SW 1271 (cell line): ENCODE measurements at places on chromosomes 5 and 9.

DNA sequence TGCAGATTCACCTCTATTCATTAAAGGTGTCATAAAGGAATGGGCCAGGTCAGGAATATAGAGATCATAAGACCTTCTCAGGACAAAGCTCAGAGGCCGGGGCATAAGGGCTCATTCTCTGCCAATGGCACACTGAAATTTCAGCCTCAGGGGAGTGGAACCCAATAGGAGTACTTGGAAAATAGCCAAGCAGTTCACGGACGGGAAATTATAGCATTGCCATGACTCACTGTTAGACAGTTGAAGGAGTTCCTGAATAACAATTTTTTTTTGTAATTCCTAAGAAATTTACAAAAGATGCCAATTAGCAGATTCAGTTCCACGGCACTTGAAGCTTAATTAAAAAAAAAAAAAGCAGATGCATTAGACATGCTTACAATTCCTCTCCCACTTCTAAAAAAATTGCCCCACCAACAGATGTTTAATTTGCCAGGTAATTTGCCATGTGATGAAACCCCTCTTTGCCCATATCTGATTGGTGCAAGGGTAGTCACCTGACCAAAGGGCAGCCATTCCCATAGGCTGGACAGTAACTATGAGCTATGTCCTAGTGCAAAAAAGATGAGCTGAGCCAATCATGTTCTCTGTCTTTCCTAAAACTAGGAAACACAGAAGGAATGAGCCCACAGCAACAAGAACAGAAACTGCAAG lies 58.6 kb downstream of the PTCD2 start:
- peak; percentile 32 for DNase-seq

GRCh38 chr9:14520341-14520740 lies 172.9 kb downstream of the ZDHHC21 start:
- DNase-seq, result no peak

GRCh38 chr5:66616520-66617225 lies 20.5 kb downstream of the MAST4 start:
- DNase-seq, result no peak

DNA sequence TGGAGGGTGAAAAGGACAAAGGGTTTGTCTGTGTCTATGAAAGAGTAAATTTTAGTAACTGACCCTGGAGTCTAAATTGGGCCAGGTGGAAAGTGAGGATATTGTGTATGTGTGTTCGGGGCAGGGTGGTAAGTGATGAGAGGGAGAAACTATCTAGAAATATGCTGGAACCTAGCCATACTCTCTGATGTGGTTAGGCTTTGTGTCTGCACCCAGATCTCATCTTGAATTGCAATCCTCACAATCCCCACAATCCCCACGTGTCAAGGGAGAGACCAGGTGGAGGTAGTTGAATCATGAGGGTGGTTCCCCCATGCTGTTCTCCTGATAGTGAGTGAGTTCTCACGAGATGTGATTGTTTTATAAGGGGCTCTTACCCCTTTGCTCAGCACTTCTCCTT lies 60.6 kb downstream of the COMMD10 start:
- no peak for DNase-seq

DNA sequence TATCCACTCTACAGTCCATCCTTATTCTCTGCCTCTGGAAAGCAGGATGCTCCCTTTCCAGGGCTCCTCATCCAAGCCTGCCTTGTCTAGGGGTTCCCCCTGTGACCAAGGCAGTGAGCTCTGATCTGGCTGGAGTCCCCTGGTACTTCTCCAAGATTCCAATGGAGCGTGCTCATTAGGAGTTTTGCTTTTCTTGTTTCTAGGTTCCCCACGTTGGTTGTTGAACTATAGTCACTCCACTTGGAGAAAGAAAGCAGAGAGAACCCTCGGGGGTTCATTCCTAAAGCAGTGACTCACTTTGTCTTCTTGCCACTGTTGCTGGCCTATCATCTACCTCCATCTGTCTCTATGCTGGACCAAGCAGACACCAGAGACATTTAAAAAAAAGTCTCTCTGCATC lies 192.6 kb downstream of the TLE4 start:
- no peak for DNase-seq

GRCh38 chr5:73388740-73389139 lies 59.8 kb downstream of the FOXD1 start:
- DNase-seq, result no peak

- DNase-seq, result no peak
Observed at GRCh38 chr5:33329891-33330290, 110.9 kb upstream of the TARS1 start.

- DNase-seq, result no peak
Observed at GRCh38 chr5:6727231-6727630, 14.0 kb downstream of the TENT4A start.

DNA sequence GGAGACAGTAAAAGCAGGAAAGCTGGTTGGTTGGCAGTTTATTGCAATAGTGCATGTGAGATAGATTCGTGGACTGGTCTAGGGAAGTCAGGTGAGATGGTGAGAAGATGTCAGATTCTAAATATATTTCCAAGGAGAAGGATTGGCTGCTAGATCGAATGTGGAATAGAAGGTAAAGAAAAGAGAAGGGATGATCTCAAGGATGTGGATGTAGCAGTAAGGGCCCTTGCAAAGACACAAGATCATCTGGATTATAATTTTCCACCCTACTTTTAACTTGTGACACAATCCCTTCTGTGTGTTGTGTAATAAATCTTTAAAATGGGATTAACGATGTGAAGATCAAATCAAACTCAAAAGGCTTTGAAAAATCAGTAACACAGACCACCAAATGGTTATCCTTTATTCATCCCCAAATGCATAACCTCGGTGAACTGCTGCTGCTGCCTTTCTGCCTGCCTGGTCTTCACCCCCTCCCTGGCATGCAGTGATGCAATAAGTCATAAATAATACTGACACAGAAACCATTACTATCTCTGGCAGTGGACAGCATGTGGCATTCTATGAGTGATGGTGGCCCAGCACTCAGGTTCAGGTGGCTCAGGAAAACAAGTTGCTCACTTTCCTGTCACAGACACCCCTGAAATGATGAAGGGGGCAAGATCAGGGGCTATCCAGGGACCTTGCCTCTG lies 178.4 kb downstream of the FAM114A2 start:
- DNase-seq, result no peak

- DNase-seq, result no peak
Observed at GRCh38 chr5:75306746-75307145, 30.3 kb upstream of the HMGCR start.

GRCh38 chr5:42620579-42621216 lies 135.9 kb upstream of the CCDC152 start:
- no peak for DNase-seq
